ENCODE measurements at places on chromosomes 6 and 20.
A peak's percentile ranks its signal among the peaks of the same experiment; 100 is the strongest.

- no peaks in the 10 kb centered on the region for H3K27me3 ChIP-seq
- H3K4me3 ChIP-seq: no peak overlapping the region
- no peaks in the 10 kb centered on the region for H3K4me1 ChIP-seq
These were observed 82.8 kb upstream of the HIVEP1 start for GRCh38 chr6:11929241-11929835.

- no peak overlapping the region for H3K27ac ChIP-seq
- no peaks in the 10 kb centered on the region for H3K4me1 ChIP-seq
- no peak for DNase-seq
- no peaks in the 10 kb centered on the region for H3K27me3 ChIP-seq
- H3K36me3 ChIP-seq: no peaks in the 10 kb centered on the region
These were observed 23.9 kb downstream of the C20orf203 start for GRCh38 chr20:32649697-32650400.

- H3K4me1 ChIP-seq: peaks cover 6% of the 10 kb centered on the region
- DNase-seq: no peak
- no peaks in the 10 kb centered on the region for H3K36me3 ChIP-seq
- no peak overlapping the region for H3K4me3 ChIP-seq
These were observed 305.3 kb downstream of the CLIC5 start for GRCh38 chr6:45710304-45710821.

- no peak overlapping the region for H3K4me3 ChIP-seq
- DNase-seq: no peak
- H3K27me3 ChIP-seq: no peaks in the 10 kb centered on the region
- peaks cover 2% of the 10 kb centered on the region for H3K36me3 ChIP-seq
- no peak overlapping the region for H3K27ac ChIP-seq
These were observed 34.9 kb downstream of the PTPN1 start for GRCh38 chr20:50545126-50545525.

DNA sequence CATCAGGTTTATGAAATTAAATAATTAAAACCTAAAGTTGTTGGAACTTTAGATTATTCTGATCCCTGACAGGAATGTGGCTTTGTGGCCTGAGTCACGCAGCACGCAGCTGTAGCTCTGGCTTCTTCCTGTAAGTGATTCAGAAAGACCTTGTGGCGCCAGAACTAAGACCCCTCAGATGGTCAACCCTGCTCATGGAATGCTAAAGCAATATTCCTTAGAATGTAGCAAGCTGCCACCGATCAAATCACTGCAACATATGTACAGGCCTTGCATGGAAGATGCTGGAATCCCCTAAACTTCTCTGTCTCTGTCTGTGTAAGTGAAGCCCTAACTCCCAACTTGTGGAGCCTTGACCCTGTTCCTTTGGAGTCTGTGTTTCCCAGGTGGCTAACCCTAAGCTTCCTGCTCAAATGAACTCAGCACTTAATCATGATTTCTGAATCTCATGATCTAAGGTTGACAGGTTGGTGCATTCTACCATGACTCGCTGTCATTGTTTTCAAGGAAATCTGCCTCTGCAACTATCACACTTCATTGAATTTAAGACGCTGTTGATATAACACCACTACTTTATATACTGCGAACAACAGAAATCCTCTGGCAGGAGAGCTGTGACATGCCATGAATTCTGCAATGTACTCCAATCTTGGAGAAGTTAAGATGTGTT is 111.2 kb upstream of the CST7 start:
- H3K27me3 ChIP-seq: no peaks in the 10 kb centered on the region
- peak; percentile 85 for DNase-seq
- no peak overlapping the region for H3K4me3 ChIP-seq
- H3K27ac ChIP-seq: no peak overlapping the region
- H3K4me1 ChIP-seq: no peaks in the 10 kb centered on the region

- H3K4me3 ChIP-seq: no peak overlapping the region
- peaks cover 3% of the 10 kb centered on the region for H3K4me1 ChIP-seq
- no peaks in the 10 kb centered on the region for H3K36me3 ChIP-seq
- peak; percentile 38 for DNase-seq
These were observed 42.6 kb upstream of the SUPT3H start for GRCh38 chr6:45420083-45420908.
